ENCODE measurements at places on chromosomes 12 and 14.

- no peaks in the 10 kb centered on the region for H3K27me3 ChIP-seq
- H3K27ac ChIP-seq = no peak overlapping the region
- H3K4me3 ChIP-seq = no peak overlapping the region
These were observed 465.9 kb upstream of the TBX3 start for GRCh38 chr12:115149685-115150378.

- no peak for DNase-seq
- H3K27me3 ChIP-seq = no peaks in the 10 kb centered on the region
- no peaks in the 10 kb centered on the region for H3K4me1 ChIP-seq
- no peaks in the 10 kb centered on the region for H3K36me3 ChIP-seq
- no peak overlapping the region for H3K4me3 ChIP-seq
These were observed 150.6 kb upstream of the TBX3 start for GRCh38 chr12:114834621-114835020.

DNA sequence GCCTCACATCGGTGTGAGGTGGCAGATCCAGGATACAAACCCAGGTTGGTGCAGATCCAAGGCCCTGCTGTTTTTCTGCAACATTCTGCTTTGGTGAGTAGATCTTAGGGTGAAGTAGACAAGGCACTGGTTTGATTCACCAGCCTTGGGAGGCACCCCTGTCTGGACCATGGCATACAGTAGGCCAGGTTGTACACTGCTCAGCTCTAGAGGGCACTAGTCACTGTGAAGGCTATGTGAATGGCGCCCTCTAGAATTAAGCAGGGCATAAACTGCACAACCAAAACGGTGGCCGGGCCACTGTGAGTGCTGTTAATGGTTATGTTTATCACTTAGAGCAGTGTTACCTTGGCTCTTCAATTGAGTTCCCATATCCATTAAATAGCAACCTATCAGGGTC, 280.6 kb upstream of the PWP1 start:
- no peaks in the 10 kb centered on the region for H3K4me1 ChIP-seq
- no peak overlapping the region for H3K27ac ChIP-seq
- H3K27me3 ChIP-seq = no peaks in the 10 kb centered on the region
- peak; percentile 76 for DNase-seq

- no peaks in the 10 kb centered on the region for H3K27me3 ChIP-seq
- H3K36me3 ChIP-seq = peaks cover 25% of the 10 kb centered on the region
- no peak for DNase-seq
- no peaks in the 10 kb centered on the region for H3K4me1 ChIP-seq
- no peak overlapping the region for H3K4me3 ChIP-seq
These were observed 105.9 kb upstream of the TTC7B start for GRCh38 chr14:90922141-90922540.

- H3K27me3 ChIP-seq = no peaks in the 10 kb centered on the region
- no peak overlapping the region for H3K4me3 ChIP-seq
- DNase-seq = no peak
These were observed 146.2 kb upstream of the RFLNA start for GRCh38 chr12:124148481-124149273.

DNA sequence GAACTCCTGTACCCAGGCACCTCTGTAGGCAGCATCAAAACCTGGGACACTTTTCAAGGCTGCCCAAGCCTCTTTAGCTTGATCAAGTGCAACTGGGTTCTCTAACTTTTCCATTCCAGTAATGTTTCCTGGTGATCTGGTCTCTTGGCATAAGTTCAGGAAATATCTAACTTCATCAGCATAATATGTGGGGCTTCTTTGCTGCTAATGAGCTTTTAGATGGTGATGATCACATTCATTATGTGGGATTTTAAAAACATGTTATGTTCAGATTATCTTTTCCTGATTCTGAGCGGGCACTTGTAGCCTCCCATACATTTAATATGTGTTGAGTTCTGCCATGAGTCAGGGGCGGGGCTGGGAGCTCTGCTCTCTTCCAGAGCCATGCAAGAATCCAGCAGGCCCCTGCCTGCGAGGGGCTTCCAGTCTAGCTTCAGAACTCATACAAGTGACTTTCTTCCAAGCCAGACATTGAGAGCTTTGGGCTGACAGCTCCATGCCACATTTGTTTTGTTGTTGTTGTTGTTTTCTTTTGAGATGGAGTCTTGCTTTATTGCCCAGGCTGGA, 39.5 kb upstream of the RIN3 start:
- no peak overlapping the region for H3K4me3 ChIP-seq
- no peaks in the 10 kb centered on the region for H3K27me3 ChIP-seq
- no peaks in the 10 kb centered on the region for H3K36me3 ChIP-seq
- no peak overlapping the region for H3K27ac ChIP-seq
